ENCODE measurements at places on chromosomes 3 and 15.
A peak's percentile ranks its signal among the peaks of the same experiment; 100 is the strongest.

DNA sequence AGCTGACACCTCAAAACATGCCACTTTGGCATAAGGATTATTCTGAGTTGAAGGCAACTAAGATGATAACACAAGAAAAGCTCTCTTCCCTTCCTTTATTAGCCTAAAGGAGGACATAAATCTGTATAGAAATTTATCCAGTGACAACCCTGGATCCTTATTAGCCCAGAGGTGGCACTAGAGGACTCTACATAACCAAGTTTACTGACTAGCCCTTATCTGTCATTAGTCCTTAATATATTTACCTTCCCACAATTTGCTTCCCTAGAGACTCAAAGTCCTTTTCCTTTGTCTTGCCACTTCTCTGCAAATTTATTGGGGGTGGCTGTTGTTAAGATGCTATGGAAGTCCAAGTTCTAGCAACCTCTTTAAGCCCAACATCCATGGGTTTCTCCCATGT, 26.7 kb downstream of the CEP70 start:
- H3K27ac ChIP-seq, result no peak overlapping the region
- no peaks in the 10 kb centered on the region for H3K36me3 ChIP-seq
- no peaks in the 10 kb centered on the region for H3K27me3 ChIP-seq
- H3K4me3 ChIP-seq, result no peak overlapping the region

- no peaks in the 10 kb centered on the region for H3K36me3 ChIP-seq
- no peaks in the 10 kb centered on the region for H3K4me1 ChIP-seq
- DNase-seq, result no peak
- no peak overlapping the region for H3K27ac ChIP-seq
- no peaks in the 10 kb centered on the region for H3K27me3 ChIP-seq
These were observed 196.5 kb downstream of the ZMAT3 start for GRCh38 chr3:178875157-178875556.

DNA sequence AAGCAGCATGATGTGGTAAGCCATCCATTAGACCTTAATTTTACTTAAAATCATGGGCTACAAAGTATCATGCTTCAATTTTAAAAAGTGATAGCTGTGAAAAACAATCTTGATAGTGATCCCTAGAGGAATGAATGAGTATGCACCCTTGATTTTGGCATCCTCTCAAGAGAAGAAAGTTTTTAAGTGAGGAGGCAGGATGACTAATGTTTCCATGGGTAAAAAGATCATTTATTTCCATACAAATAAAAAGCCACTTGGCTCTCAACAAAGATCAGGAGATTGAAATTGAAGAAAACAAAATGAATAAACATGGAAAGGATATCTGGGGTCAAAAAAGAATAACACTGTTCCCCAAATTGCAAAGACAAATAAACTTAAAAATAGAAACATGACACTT, 305.4 kb downstream of the MEX3B start:
- H3K27ac ChIP-seq, result no peak overlapping the region
- H3K27me3 ChIP-seq, result no peaks in the 10 kb centered on the region
- no peaks in the 10 kb centered on the region for H3K4me1 ChIP-seq
- no peaks in the 10 kb centered on the region for H3K36me3 ChIP-seq

- no peak overlapping the region for H3K4me3 ChIP-seq
- no peaks in the 10 kb centered on the region for H3K27me3 ChIP-seq
- peaks cover 21% of the 10 kb centered on the region for H3K4me1 ChIP-seq
- peak overlapping the region; percentile 84 for H3K27ac ChIP-seq
- H3K36me3 ChIP-seq, result no peaks in the 10 kb centered on the region
These were observed 21.6 kb upstream of the SLC6A20 start for GRCh38 chr3:45817831-45818522.

GRCh38 chr15:59394166-59394661, 21.5 kb upstream of the MYO1E start:
- H3K36me3 ChIP-seq, result no peaks in the 10 kb centered on the region
- no peaks in the 10 kb centered on the region for H3K27me3 ChIP-seq
- H3K4me3 ChIP-seq, result no peak overlapping the region
- DNase-seq, result no peak
- H3K4me1 ChIP-seq, result no peaks in the 10 kb centered on the region
- H3K27ac ChIP-seq, result no peak overlapping the region

DNA sequence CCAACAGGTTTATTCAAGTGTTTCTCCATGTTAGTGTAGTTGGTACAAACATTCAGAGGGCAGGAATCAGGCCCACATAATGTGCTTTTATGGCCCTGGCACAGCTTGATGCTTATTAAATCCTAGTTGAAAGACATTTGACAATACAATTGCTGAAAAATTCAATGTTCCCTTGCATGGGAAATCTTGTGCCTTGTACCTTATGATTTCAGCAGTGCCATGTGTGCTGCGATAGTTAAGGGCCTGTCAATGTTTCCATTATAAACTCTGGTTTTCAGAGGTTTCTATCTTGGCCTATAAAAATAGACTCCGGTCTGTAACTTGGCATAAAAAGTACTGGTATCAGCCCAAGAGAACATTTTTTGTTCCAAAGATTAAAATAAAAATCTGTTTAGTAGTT, 207.2 kb downstream of the TBC1D5 start:
- no peaks in the 10 kb centered on the region for H3K4me1 ChIP-seq
- H3K36me3 ChIP-seq, result no peaks in the 10 kb centered on the region
- no peak overlapping the region for H3K4me3 ChIP-seq
- H3K27ac ChIP-seq, result no peak overlapping the region
- H3K27me3 ChIP-seq, result no peaks in the 10 kb centered on the region
- no peak for DNase-seq

DNA sequence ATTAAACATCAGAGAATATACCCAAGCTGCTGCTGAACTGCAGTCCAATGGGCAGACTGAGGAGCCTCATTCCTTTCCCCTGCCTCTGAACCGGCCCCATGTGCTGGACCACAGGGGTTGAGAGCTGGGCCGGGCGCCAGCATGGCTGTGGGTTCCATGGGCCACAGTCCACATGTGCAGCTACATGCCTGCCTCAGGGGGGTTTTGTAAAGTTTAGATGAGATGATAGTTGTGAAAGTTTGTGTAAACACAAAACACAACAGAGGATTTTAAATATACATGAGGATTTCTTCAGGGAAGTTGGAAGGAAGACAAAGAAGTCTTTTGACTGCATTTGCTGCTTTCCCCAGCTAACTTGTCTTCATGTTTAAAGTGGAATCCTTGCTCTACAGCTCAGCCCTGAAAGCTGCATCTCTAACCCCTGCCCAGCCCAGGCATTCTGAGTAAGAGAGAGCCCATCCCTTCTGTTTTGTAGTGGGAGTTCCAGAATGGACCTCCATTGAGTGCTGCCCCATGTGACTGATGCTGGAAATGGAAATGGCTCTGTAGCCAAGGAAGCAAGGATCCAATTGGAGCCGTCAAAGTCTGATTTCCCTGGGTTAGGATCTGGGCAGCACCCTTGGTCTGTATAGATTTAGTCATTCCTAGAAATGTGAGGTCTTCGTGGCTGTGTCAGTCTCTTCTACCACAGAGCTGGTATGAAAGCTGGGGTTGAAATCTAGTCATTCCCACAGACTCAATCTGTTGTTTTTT, 17.5 kb downstream of the SLC12A8 start:
- H3K27me3 ChIP-seq, result no peaks in the 10 kb centered on the region
- H3K27ac ChIP-seq, result no peak overlapping the region
- no peak for DNase-seq
- H3K36me3 ChIP-seq, result no peaks in the 10 kb centered on the region
- H3K4me3 ChIP-seq, result no peak overlapping the region

- no peak for DNase-seq
- H3K4me1 ChIP-seq, result no peaks in the 10 kb centered on the region
- no peaks in the 10 kb centered on the region for H3K36me3 ChIP-seq
- no peak overlapping the region for H3K27ac ChIP-seq
- H3K27me3 ChIP-seq, result no peaks in the 10 kb centered on the region
These were observed 58.7 kb upstream of the CHST2 start for GRCh38 chr3:143060906-143061305.

GRCh38 chr3:126753191-126754160, 49.4 kb downstream of the CHCHD6 start:
- H3K36me3 ChIP-seq, result no peaks in the 10 kb centered on the region
- DNase-seq, result no peak
- H3K27me3 ChIP-seq, result no peaks in the 10 kb centered on the region
- H3K4me3 ChIP-seq, result no peak overlapping the region
- H3K4me1 ChIP-seq, result no peaks in the 10 kb centered on the region

DNA sequence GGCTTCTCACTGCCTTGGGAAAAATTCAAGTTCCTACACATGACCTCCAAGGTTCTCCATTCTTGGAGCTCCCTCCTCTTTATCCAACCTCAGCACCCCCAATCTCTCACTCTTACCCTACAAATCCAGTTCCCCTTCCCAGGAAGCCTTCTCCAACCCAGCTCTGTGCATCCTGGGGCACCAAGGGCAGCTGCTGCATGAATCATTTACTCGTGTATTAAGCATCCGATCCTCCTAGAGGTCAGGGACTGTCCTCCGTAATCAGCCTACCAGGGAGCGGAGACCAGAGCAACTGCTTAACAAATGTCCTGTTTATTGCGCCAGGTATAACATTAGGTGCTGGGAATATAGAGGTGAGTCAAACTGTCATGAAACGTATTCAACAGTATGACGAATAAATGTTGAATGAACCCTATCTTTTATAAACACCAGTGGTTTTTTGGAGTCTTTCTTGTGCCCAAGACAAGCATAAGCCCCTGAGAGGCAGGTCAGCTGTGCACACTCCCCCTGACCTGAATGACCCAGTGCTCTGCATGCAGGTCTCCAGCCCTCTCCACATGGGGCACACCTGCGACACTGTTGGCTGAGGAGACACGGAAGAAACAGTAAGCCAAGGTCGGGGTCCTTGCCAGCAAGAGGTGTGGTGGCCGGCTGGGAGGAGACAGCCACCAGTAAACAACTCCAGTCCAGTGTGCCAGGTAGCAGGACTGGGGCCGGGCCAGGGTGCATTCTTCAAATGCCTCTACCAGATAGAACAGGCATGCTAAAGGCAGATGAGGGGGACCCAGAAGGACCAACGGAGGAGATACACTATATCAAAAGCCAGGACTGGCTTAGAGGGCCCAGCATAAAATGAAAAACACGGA, 27.6 kb downstream of the ANP32A start:
- DNase-seq, result no peak
- H3K27me3 ChIP-seq, result no peaks in the 10 kb centered on the region
- peak overlapping the region; percentile 88 for H3K27ac ChIP-seq
- H3K36me3 ChIP-seq, result no peaks in the 10 kb centered on the region
- no peak overlapping the region for H3K4me3 ChIP-seq
- H3K4me1 ChIP-seq, result peaks cover 79% of the 10 kb centered on the region

DNA sequence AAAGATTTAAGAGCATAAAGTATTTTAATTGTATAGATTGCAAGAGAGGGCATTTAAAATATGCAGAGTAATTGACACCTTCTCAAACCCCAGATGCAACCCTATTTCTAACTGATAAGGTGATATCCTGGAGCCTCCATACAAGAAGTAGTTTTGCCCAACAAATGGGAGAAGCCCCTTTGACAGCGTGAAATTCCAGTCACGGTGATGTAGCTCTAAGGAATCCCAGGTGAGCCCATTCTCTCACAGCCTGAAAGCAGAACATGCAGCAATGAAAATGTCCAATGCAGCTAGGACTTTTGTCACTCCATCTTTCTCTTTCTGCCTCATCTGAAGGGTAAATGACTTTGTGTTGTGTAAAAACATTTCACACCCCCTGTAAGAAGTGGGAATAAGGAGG, 96.4 kb downstream of the TMEM212 start:
- no peaks in the 10 kb centered on the region for H3K36me3 ChIP-seq
- no peaks in the 10 kb centered on the region for H3K27me3 ChIP-seq
- H3K4me3 ChIP-seq, result no peak overlapping the region
- no peak overlapping the region for H3K27ac ChIP-seq
- no peak for DNase-seq

- H3K27ac ChIP-seq, result peak overlapping the region; percentile 86
- peak overlapping the region; percentile 8 for H3K4me3 ChIP-seq
- no peaks in the 10 kb centered on the region for H3K36me3 ChIP-seq
- no peak for DNase-seq
These were observed 20.9 kb downstream of the OSBPL10 start for GRCh38 chr3:31959951-31960792.

- H3K27me3 ChIP-seq, result peaks cover 7% of the 10 kb centered on the region
- H3K36me3 ChIP-seq, result no peaks in the 10 kb centered on the region
- no peak overlapping the region for H3K4me3 ChIP-seq
These were observed 8.6 kb downstream of the SLC6A1 start for GRCh38 chr3:11001020-11001657.

DNA sequence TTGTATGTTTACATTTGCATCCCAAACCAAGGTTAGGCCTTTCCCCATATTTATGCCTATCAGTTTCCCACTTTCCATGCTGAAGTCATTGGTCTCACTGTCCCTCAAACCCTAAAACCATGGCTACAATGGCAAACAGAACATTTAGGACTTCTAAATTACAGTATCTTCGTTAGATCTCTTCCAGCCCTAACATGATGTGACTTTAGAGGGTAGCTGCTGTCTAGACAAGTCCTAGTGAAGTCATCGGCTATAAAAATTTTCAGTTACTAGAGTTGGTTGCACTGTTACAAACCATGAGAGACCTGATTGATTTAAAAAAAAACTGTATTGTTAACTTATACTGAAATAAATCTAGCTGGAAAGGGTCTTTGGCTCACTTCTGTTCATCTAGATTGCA, 54.6 kb downstream of the TM4SF4 start:
- no peak overlapping the region for H3K4me3 ChIP-seq
- H3K36me3 ChIP-seq, result no peaks in the 10 kb centered on the region

DNA sequence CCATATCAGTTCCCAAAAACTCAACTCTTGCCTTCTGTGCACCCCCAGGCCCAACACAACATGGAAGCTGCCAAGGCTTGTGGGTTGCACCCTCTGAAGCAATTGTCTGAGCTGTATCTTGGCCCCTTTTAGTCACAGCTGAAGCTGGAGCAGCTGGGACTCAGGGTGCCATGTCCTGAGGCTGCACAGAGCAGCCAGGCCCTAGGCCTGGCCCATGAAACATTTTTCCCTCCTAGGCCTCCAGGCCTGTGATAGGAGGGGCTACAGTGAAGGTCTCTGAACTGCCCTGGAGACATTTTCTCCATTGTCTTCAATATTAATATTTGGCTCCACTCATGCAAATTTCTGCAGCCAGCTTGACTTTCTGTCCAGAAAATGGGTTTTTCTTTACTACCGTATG, 8.1 kb upstream of the MYLK start:
- H3K4me1 ChIP-seq, result no peaks in the 10 kb centered on the region
- H3K27ac ChIP-seq, result no peak overlapping the region
- H3K27me3 ChIP-seq, result no peaks in the 10 kb centered on the region
- no peak for DNase-seq

GRCh38 chr3:12399226-12399625, 85.1 kb upstream of the TSEN2 start:
- no peak overlapping the region for H3K4me3 ChIP-seq
- DNase-seq, result no peak
- H3K4me1 ChIP-seq, result no peaks in the 10 kb centered on the region
- H3K27ac ChIP-seq, result no peak overlapping the region
- H3K27me3 ChIP-seq, result no peaks in the 10 kb centered on the region

GRCh38 chr3:142963234-142963515, 299 bp downstream of the PAQR9 start:
- H3K4me1 ChIP-seq, result no peaks in the 10 kb centered on the region
- H3K36me3 ChIP-seq, result no peaks in the 10 kb centered on the region
- no peaks in the 10 kb centered on the region for H3K27me3 ChIP-seq
- H3K4me3 ChIP-seq, result peak overlapping the region; percentile 22
- H3K27ac ChIP-seq, result no peak overlapping the region
